AG10803 (cell line): ENCODE measurements at places on chromosomes 6 and 20.

GRCh38 chr20:16554766-16555543, 18.3 kb downstream of the KIF16B start:
- no peak for DNase-seq

- DNase-seq = no peak
These were observed 69.4 kb upstream of the MYLIP start for GRCh38 chr6:16059496-16059895.

DNA sequence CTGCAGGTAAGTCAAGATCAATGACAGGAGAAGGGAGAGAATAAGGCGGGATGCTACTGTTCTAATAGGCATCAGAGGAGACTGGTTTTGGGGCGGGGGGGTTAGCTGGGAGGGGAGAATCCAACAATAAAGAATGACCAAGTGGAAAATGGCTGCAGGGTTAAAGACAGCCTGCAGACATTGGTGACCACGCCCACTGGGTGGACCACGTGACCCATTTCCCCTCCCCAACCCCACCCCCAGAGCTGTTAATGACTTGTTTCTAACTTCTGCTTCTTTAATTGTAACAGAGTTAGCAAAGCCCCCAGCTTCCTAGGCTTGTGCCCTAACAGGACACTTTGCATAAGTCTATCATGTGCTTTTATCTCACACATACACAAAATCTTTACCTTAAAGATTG, 344.5 kb downstream of the KIF16B start:
- no peak for DNase-seq

DNA sequence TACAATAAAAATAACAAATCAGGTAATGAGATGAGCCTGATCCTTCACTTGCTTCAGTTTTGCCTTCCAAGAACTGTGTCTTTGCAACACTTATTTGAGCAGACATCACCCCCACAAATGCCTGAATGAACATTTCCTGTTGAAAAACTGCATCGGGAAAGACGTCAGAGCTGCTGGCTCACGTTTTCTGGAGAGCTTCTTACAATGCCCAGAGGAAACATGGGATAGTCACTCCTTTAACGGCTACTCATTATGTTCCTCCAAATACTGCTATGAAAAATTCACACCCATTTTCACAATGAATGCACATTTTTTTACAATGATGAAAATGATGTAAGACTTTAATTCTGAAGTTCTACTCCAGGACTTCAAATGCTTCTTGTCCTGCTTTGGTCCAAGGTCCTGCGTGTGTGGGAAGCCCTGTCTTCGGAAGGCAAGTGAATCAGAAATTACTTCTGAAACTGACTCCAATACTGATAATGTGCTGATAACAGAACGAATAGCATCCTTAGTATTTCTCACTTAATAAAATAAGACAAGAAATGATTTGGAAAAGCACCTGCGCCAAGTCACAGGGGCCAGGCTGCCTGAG, 238.0 kb downstream of the ANKRD60 start:
- peak; percentile 86 for DNase-seq

DNA sequence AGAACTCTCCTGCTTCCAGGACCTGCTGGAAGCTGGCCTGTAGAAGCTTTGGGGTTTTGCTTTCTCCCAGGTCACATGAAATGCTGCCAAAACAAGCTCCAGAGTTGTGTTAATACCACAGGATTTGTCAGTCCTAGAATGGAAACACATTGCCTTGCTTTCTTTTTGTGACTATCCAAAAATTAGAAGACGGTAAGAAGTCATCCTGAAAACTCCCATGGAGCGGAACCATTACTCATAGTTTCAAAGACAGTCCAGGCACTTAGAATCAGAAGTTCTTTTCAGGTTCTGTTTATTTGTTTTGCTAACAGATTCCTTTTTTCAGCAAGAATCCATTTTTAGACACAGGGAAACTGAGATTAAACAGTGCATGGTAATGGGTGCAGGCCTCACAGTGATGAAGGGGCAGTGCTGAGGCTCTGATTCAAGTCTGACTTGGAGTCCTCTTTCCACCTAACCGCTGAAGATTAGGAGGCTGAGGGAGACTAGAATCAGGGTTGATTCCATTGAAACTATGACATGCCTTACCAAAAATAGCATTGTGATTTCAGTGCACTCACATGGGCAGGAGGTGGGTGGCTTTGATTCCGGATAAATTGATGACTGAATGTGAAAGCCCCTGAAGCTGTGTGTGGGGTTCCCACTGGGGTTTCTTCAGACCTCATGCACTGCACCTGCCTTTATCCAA, 72.2 kb upstream of the NAA20 start:
- DNase-seq = peak; percentile 43

- no peak for DNase-seq
These were observed 1.2 kb downstream of the IRF4 start for GRCh38 chr6:392441-393390.

- DNase-seq = no peak
These were observed 4.0 kb downstream of the HSPA1B start for GRCh38 chr6:31831350-31832215.

- DNase-seq = peak; percentile 68
These were observed 37.1 kb upstream of the TFAP2A start for GRCh38 chr6:10451828-10452509.

GRCh38 chr20:22160101-22160652, 424.2 kb downstream of the FOXA2 start:
- DNase-seq = no peak

DNA sequence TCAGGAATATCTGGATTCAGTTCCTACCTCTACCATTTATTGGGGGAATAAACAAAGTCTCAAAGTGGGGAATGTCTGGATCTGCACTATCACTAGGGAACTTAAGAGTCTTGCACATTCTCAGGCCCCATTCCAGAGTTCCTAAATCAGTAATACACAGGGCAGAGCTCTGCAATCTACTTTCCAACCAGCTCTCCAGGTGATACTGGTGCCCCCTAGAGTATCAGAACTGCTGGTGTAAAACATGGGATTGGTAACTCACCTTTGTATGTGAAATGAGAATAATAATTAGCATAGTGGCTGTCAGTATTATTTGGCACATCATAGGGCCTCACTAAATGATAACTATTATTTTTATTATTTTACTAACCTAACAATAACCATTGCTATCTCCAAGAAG, 278.8 kb upstream of the IMPG1 start:
- DNase-seq = no peak

GRCh38 chr6:90074161-90074850, 180.0 kb downstream of the GJA10 start:
- DNase-seq = peak; percentile 18

- DNase-seq = no peak
These were observed 149.8 kb downstream of the EYS start for GRCh38 chr6:65557224-65557623.

- no peak for DNase-seq
These were observed 33.6 kb downstream of the WFDC3 start for GRCh38 chr20:45758096-45758495.

GRCh38 chr6:108030211-108030610, 44.3 kb downstream of the OSTM1 start:
- no peak for DNase-seq

- DNase-seq = no peak
These were observed 19.0 kb downstream of the SRC start for GRCh38 chr20:37364927-37365272.

- DNase-seq = no peak
These were observed 14.1 kb downstream of the BEND3 start for GRCh38 chr6:107101211-107101610.

DNA sequence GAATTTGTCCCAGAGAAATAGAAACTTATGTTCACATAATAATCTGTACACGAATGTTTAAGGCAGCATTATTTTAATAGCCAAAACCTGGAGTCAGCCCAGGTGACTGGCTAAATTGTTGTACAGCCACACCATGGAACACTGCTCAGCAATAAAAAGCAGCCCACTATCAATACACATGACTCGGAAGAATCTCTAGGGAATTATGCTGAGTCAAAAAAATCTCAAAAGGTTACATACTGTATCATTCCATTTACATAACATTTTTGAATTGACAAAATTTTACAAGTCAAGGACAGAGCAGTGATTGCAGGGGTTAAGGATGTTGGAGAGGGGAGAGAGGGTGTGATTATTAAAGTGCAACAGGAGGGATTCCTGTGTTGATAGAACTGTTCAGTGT, 163.4 kb downstream of the UBE3D start:
- DNase-seq = no peak

- no peak for DNase-seq
These were observed 90.9 kb downstream of the SPTLC3 start for GRCh38 chr20:13099676-13100075.

GRCh38 chr20:51463998-51464397, 78.5 kb downstream of the NFATC2 start:
- no peak for DNase-seq

GRCh38 chr6:170023620-170024521, 267.0 kb downstream of the DLL1 start:
- no peak for DNase-seq

GRCh38 chr6:145643760-145644159, 91.6 kb downstream of the EPM2A start:
- no peak for DNase-seq

DNA sequence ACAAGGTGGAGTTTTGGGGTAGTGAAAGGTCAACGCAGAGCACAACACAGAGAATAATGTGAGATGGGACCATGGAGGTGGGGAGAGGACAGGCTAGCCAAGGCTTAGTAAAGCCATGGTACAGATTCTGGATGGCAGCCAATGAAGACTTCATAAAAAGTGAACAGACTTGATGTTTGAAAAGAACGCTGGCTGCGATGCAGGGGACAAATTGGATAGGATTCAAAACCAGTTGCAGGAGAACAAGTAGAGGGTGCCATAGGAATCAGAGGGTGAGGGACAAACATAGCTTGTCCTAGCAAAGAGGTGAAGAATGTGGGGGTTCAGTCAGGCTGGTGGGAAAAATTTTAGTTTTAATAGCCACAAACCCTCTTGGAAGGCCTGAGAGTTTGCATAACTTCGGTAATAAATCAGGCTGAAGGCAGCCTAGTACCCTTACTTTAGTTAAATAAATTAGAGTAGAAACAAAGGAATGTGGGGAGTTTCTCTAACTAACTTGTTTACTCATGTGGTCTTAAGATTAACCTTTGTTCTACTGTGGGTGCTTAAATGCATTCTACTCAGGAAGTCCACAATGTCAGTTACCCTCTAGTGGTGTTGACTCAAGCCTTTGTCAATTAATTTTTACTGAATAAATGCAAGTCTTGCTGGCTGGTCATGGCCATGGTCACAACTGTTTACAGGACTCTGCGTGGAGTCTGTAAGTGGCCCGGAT, 216.4 kb downstream of the C6orf118 start:
- peak; percentile 23 for DNase-seq

- DNase-seq = no peak
These were observed 2.0 kb downstream of the BHLHE23 start for GRCh38 chr20:63004607-63005364.

GRCh38 chr6:12333128-12333527, 43.0 kb downstream of the EDN1 start:
- no peak for DNase-seq

GRCh38 chr6:84773431-84774156, 9.2 kb upstream of the TBX18 start:
- DNase-seq = peak; percentile 33

- no peak for DNase-seq
These were observed 22.4 kb upstream of the UTRN start for GRCh38 chr6:144262470-144263369.

DNA sequence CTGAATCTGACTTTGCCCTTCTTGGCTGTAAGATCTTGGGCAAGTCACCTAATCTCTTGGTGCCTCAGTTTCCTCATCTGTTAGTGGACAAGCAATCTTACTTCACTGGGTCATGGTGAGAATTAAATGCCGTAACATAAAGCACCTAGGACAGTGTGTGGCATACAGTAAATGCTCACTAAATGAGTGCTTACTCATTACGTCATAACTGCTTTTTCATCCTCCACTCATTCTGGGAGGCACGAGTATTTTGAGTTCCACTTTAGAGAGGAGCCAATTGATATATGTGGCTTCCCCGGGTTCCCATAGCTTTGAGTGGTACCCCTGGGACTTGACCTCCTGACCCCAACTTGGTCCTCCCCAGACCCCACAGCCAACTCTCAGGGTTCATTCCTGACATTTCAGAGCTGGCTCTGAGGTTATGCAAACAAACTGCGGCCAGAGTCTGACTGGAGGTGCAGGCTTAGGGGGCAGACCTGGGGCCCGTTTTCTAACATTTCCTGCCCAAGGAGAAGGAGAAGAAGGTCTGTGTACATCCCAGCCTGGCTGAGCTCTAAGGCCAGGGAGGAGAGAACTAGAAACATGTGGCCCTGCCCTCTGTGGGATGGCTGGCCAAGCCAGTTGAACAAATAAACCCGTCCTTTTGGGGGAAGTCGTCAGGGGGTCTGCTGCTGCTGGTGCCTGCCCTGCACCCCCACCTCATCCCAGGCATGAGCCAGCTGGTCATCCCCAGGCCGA, 5.8 kb downstream of the ANGPT4 start:
- DNase-seq = peak; percentile 47

DNA sequence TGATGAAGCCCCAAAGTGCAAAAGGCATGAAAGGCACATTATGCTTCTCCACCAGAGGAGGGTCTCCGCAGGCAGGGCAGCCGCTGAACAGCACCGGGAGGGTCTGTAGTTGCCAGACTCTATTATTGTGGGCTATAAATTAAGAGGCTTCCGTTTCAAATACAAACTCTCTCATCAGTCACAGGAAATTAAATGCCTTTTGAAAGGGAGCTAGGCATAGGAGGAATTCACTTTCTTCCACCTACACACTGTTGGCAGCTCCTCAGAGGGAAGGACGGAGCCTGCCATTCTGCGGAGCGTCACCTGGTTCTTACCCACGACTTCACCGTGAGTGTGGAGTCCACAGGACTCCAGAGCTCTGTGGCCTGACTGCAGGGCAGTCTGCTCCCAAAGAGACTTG, 140.8 kb upstream of the AGPAT4 start:
- no peak for DNase-seq

- peak; percentile 75 for DNase-seq
These were observed 23.0 kb downstream of the MAP1LC3A start for GRCh38 chr20:34581341-34582184.

DNA sequence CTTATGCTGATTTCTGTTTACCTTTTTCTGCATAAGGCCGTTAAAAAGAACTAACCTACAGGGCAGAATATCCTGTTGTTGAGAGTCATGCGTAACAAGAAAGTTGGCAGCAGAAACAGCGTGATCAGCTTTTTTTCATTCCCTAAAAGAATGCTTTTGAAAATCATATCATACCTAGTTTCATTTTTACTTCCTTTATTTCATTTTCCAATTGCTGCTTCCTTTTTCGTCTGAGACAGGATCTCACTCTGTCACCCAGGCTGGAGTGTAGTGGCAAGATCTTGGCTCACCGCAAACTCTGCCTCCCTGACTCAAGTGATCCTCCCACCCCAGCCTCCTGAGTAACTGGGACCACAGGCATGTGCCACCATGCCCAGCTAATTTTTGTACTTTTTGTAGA, 4.1 kb downstream of the CALHM6 start:
- no peak for DNase-seq

GRCh38 chr6:109561844-109562243, 78.8 kb upstream of the ZBTB24 start:
- no peak for DNase-seq
